ENCODE measurements at places on chromosomes 1 and 21.
A peak's percentile ranks its signal among the peaks of the same experiment; 100 is the strongest.

DNA sequence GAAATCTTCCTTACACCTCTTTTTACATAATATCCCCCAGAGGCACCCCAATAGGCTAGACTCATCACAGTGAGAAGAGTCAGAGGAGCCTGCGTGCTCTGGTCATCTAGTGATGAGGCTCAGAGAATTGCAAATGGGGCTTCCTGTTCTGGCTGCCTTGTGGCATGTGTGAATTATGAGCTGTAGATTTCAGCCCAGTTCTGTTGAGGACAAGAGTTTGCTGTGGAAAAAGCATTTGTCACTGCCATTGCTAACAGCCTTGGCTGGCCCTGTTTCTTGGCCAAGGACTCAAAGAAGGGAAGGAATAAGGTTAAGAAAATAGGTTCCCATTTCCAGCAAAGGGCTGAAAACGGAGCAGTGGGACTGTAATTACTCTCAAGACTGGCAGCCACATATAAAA, 30.7 kb downstream of the MRAP start:
- no peak for DNase-seq

- no peak for DNase-seq
These were observed 17.1 kb downstream of the SOAT1 start for GRCh38 chr1:179310721-179311120.

DNA sequence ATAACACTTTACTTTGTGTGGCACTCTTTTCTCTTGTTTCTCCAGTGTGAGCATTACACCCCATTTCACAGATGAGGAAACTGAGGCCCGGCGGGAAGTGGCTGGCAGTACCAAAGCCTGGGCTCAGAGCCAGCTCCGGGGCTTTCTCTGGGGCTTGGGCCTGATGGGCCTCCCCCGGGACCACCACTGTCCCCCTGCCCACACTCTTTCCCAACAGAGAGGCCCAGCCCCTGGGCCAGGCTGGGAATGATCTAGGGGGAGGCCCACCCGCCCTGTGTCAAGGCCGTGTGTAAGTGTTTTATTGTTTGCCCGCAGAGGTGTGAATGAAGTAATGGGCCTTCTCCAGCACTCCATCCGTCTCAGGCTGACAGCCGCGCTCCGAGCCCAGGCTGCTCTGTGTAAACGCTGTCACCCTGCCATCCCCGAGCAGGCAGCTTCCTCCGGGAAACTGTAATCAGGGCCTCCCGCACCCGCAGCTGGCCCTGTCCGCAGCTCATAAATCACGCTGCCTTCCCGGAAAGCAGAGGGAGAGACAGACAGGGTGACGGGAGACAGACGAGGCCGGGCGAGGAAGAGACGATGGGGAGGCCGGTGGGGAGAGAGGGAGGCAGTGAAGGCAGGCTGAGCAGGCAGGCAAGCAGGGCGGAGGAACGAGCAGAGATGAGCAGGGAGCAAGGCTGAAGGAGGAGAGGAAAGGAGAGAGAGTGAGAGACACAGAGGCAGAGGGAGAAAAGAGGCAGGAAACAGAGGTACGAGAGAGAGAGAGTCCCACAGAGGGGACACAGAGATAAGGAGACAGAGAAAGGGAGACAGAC, 109.7 kb upstream of the ZBTB40 start:
- DNase-seq = no peak

GRCh38 chr1:47527653-47528272, 89.9 kb downstream of the FOXD2 start:
- no peak for DNase-seq

GRCh38 chr1:11858968-11859871, 475 bp upstream of the NPPB start:
- DNase-seq = peak; percentile 46

DNA sequence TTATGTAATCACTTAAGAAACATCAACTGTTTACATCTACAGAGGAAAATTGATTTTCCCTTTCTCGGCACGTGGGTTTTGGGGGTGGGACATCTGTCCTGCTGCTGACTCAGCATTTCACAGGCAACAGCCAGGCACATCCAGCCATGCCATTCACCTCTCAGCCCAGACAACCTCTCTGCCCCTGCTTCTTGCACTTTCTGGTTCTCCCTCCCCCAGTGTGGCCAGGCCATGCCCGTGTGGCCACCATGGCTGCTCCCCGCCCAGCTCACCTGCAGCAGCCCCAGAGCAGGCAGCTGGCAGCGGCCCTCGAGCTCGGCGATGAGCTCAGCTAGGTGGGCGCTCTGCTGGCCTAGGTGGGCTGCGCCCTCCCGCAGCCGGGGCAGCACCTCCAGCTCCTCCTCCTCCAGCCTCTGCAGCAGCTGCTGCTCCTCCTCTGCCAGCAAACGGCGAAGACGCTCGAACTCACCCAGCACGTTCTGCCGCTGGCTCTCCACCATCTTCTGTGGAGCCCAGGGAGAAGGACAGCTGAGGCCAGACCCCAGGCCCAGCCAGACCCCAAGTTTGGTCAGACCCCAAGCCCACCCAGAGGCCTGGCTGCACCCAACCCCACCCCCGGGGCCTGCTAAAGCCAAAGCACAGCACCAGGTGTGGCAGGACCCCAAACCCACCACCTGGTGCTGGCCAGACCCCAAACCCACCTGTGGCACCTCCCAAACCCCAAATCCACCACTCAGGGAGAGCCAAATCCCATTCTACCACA, 5.8 kb downstream of the TRIM11 start:
- DNase-seq = no peak

DNA sequence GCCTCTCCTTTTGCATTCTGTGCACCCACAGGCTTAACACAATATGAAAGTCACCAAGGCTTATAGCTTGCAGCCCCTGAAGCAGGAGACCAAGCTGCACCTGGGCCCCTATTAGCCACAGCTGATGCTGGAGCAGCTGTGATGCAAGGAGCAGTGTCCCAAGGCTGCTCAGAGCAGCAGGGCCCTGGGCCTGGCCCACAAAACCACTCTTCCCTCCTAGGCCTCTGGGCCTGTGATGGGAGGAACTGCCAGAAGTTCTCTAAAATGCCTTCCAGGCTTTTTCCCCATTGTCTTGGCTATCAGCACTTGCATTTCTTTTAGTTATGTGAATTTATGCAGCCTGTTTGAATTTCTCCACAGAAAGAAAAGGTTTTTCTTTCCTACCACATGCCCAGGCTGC, 89.5 kb upstream of the KCTD3 start:
- DNase-seq = no peak

GRCh38 chr1:212410231-212410820, 4.4 kb downstream of the PACC1 start:
- no peak for DNase-seq

DNA sequence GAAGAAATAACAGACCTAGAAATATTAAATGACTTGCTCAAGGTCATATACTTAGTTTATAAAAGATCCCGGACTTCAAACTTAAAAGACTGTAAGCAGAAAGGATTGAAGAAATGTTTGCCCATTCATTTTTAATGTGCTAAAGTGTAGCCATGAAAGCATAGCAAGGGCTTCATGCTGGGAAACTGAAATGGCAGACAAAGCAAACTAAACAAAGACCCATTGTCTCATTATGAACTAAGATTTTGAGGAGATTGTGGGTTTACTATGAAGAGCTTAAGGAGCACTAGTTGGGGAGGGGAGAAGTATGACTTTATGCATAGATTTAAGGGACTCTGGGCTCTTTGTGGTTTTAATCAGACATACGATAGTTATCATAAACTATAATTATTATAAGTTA, 26.3 kb downstream of the ADAMTS1 start:
- no peak for DNase-seq

- peak; percentile 45 for DNase-seq
These were observed 7.6 kb downstream of the LAPTM5 start for GRCh38 chr1:30749691-30750583.

DNA sequence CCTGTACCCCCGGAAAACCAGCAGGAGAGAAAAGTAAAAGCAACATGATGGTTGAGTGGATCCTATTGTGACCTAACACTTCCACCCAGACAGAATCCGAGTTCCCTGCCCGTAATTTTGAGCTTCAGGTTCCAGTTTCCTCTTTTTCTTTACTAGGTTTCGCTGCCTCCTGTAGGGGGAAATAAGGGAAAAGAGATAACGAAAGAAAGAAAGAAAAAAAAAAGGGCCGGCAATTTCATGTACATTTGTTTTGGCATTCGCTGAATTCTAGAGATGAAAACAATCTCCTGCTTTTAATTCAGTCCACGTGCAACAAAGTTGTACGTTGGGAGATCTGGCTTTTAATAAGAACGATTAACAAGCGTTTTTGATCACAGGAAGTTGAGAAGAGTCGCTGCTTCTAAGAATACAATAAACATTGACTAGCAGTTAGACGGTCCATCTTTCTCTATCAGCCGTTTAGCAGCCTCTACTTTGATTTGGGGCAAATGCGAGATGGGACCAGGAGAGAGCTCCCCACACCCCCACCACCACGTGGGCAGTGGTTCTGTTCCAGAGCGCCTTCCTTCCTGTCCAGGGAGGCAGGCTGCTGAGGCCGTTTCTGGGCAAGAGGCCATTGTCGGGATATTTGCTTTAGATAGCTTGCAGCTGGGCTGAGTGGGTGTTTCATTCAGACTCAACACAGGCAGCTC, 155.9 kb upstream of the RUNX1 start:
- DNase-seq = no peak

- DNase-seq = no peak
These were observed 1.2 kb downstream of the KCNQ4 start for GRCh38 chr1:40784771-40785151.

DNA sequence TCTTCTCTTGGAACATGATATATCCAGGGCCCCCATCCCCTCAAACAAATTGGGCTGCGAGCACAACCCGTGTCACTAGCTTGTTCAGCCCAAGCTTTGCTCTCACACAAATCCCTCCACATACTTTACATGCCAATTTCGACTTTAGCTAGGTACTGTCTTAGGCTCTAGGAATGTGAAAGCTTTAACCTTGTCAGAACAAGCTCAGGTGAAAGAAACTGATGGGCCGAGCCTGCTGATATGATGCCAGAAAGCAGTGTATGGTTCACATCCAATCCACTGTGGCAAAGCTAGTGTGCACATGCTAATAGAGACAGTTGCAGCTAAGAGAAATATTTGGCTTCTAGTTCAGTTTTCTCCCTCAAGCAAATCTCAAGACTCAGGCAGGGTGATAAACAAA, 79.5 kb downstream of the TNFSF18 start:
- DNase-seq = no peak

DNA sequence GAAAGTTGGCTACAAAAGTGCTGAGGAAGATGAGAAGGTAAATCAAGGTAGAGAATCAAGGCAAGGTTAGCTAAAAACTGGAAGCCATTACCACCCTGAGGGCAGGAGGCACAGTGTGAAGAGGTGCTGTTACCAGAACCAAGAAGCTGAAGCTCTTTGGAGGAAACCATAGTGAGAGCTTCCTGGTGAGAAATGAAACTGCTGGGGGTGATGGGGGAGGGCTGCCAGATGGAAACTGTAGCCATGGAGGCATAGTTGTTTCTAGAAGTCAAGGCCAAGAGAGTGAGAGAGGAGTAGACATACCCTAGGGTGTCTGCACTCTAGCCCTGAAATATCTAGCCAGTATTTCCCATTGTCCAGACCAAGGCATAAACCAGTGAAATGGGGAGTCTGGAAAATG, 28.7 kb downstream of the IFI44 start:
- no peak for DNase-seq

DNA sequence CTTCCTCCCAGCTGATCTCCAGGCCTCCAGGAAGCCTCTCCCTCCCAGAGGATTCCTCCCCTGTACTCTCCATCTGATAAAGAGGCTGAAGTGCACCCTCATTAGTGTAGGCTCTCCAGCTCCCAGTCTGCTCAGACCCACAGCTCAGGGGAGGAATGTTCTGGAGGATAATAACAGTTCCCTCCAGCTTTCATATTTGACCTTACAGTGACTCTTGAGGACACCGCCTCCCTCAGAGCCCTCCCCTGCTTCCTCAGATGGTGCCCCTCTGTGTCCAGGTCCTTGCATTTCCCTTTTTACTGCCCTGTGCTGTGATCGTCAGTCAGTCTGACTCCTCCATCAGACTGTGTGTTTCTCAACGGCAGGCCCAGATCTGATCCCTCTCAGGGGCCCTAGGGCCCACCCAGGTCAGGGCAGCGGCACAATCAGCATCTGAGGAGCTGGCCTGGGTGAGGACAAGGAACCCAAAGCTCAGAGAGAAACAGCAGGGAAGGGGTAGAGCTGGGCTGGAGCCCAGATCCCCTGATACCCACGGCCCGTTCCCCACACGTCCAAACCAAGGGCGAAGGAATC, 1.1 kb upstream of the SHISAL2A start:
- no peak for DNase-seq

- no peak for DNase-seq
These were observed 14.9 kb downstream of the SH2D1B start for GRCh38 chr1:162397039-162397448.

DNA sequence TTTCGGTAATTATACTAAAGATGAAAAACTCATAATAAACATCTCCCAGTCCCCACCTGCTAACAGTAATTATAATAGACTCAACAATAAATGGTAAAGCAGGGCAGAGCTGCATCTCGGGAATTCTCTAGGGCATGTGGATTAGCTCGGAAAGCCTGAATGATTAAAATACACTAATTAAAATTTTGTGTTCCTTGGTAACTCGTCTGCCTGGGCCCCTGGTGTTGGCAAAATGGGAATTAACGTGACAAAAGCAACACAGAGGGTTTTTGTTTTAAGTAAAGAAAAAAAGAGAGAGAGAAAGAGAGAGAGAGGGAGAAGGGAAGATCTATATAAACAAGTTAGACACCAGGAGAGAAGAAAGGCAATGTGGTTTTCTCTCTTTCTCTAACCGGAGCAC, 62.1 kb downstream of the CASZ1 start:
- no peak for DNase-seq

DNA sequence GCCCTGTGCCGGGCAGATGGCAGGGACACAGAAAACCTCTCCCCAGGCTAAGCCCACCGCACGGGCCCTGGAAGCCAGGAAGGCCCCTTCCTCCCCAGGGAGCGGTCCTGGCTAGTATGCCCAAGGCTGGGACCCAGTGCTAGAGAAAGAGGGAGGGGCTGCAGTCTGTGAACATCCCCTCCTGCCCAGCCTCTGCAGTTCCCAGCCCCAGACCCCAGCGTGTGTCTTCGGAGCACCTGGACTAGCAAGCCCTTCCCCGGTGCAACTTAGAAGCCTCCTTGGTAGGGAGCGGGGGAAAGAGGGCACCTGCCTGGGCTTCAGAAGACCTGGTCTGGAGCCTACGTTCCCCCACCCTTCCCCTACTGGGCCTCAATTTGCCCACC, 2.1 kb downstream of the PLEKHG5 start:
- no peak for DNase-seq

- DNase-seq = no peak
These were observed 7.5 kb upstream of the ZNF648 start for GRCh38 chr1:182069028-182069466.

- DNase-seq = no peak
These were observed 2.7 kb upstream of the EDEM3 start for GRCh38 chr1:184757406-184757805.

- DNase-seq = no peak
These were observed 6.4 kb downstream of the PPP2R5A start for GRCh38 chr1:212291505-212292134.

- no peak for DNase-seq
These were observed 97.7 kb downstream of the PAPPA2 start for GRCh38 chr1:176560681-176561080.

- no peak for DNase-seq
These were observed 34.4 kb downstream of the ADGRL2 start for GRCh38 chr1:81834921-81835698.

All from activated T-helper 9 cell treated with anti-CD3 and anti-CD28 coated beads, Interleukin-2, amount 50 U/mL, for 16 hours (primary cell).